ENCODE measurements at places on chromosomes 12 and 14.

DNA sequence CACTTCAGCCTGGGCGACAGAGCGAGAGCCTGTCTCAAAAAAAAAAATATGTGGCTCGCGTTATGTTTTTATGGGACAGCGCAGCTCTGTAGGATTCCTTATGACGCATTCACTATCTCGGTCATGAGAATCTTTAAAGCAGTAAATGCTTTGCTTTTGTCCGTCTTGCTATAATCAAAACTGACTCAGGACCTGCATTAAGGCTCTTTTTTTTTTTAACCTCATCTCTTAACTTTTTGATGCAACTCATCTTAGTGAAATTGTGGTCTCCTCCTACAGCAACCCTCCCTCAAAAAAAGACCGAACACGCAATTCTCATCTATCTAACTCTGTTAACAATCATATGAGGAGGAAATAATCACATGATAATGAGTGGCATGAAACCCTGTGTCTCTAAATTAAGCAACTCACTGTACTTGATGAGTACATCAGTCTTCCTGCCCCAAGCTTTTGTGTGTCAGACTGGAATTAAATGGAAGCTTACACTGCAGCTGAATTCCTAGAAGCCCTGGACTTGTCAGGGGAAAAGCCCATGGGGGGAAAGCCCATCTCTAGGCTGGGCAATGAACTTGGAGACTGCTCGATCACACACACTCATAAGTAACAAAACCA is 4.3 kb downstream of the P2RX4 start:
- DNase-seq = peak; percentile 19

DNA sequence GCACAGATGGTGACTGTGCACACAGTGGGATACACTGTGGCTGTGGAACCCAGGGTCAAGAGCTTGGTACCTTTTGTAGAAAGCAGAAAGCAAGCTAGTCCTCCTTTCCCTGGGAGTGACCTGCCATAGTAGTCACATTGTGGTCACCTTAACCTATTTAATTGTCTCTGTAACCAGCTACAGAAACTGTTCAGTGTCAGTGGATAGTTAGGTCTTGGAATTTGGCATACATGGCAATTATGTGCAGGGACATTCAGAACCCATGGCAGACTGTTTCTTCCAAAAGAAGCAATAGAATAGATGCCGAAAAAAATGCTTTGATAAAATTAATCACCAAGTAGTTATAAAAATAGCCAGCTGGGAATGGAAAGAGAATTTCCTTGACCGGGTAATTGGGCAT is 30.4 kb downstream of the PPHLN1 start:
- no peak for DNase-seq

GRCh38 chr12:131103669-131104462 is 150.2 kb downstream of the ADGRD1 start:
- no peak for DNase-seq

DNA sequence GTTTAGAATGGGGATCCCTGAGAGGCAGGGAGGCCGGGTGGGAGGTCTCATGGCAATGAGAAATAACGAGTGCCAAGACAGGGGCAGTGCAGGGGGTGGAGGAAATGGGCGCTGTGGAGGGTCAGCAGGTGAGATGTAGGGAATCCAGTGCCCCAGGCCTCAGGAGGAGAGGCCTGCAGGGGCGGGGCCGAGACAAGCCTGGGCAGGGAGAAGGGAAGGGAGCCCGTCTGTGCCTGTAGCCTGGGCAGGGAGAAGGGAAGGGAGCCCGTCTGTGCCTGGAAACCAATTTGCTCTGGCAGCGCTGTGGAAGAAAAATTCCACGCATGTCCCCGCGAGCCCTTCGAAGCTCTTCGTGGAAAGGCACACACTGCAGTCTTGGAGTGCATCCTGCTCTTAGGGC is 10.6 kb upstream of the NCOR2 start:
- no peak for DNase-seq

- no peak for DNase-seq
Observed at GRCh38 chr12:3084742-3085141, 7.6 kb downstream of the TSPAN9 start.

DNA sequence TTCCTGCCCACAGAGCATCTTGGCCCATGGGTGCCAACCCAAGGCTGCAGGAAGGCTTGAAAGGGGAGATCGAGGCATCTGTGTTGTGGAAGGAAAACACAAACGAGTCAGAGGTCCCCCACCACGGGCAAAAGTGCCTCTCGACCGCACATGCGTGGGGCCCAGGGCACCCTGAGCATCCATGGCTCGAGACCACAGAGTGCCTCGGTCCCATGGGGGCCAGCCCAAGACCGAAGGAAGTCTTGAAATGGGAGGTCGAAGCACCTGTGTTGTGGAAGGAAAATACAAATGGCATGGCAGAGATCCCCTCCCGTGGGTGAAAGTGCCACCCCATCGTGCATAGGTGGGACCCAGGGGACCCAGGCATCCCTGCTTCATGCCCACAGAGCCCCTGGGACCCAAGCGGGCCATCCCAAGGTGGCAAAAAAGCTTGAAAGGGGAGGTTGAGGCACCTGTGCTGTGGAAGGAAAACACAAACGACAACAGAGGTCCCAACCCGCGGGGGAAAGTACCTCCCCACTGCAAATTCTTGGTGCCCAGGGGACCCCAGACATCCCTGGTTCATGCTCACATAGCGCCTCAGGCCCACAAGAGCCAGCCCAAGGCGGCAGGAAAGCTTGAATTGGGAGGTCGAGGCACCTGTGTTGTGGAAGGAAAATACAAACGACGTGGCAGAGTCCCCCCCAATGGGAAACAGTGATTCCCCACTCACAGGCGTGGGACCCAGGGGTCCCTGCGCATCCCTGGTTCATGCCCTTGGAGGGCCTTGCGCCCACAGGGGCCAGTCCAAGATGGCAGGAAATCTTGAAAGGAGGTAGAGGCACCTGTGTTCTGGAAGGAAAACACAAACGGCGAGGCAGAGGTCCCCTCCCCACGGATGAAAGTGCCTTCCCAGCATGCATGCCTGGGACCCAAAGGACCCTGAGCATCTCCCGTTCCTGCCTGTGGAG is 373.0 kb downstream of the ALG10 start:
- DNase-seq = no peak

DNA sequence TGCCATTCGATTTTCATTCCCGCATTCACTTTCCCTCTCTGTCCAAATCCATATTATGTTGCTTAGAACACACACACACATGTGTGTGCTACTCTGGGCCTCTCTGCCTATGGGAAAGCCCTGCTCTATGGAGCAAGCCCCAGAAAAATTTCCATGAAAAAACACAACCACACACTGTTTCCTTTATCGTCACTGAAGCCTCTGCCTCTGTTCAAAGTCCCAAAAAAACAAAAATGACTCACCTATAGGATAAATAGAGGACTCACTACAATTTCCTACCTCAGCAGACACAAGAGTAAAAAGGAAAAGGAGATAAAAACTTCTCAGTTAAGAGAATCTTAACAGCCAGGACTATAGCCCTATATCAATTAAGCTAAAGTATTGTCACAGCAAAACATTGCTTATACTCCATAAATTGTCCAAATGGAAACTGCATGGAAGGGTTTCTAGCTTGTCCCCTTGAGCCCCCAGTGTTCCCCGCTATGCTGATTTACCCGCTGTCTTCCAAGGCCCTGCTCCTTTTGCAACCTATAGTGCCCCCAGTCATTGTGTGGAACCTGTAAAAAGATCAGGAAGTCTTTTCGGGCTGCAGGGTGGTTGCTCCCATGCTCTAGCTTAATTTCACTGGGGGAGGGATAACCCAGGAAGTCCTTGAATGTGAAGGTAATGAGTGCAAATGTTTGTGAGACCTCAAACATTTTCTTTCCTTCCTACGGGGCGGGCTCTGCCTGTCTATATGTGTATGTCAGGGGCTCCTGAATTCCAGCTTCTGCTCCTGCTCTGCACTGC is 11.1 kb upstream of the PIP4K2C start:
- no peak for DNase-seq

- peak; percentile 99 for DNase-seq
Observed at GRCh38 chr12:7498809-7499208, 4.8 kb downstream of the CD163 start.

DNA sequence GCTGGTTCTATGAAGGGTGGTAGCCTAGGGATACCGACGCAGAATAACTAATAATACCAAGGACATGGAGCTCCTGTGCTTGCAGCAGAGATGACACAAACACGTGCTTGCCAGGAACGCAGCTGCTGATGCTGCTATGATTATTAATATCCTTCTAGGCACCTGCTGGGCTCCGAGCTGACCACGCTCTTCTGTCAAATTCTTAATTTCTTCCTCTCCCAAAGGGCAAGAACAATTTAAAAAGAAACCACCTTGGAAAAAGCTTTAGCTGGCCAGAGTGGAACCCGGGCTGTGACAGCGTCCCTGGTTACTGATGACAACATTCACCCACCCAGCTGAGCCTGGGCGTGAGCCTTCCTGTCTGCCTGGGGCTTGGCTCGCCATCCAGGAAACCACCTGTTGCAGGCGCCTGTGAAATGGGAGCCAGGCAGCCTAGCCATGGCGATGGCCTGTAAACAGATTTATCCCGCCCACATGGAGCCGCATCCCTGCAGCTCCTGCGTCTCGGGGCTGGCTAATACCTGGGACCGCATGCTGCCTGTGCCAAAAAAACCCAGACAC is 28.8 kb downstream of the CLMN start:
- no peak for DNase-seq

DNA sequence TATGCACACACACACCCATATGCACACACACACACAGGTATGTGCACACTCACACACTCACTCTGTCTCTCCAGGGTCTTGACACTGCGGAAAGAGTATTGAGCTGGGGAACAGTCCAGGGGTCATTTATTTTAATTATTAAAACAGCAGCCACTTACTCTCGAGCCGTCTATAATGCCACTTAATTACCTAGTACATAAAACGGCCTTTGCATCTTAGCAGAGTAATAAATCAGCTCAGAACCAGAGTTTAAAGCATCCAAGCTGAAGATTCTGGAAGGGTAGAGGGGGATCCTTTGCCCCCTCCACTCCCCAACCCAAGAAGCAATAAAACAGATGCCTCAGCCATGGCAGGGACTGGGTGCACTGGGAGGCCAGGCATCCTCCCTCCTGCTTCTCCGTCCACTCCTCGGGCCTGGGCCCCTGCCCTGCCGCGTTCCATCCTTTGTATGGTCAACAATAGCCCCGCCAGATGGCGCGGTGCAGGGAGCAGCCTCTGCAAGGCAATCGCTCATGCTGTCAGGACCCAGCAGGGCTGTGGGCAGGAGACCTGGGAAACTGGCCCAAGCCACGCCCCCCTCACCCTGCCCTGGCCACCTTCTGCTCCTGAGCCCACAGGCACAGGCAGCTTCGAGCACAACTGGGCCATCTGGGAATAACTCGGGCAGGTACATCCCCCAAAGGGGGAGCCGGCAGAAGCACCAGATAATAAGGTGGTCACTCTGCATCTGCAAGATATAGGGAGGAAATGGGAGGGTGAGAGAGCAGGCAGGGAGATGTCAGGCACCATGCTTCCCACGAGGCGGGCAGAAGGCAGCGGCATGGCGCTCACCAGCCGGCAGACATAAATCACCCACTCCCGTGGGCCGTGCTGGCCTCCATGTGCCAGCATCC is 40.9 kb downstream of the CCDC85C start:
- peak; percentile 50 for DNase-seq

- peak; percentile 44 for DNase-seq
Observed at GRCh38 chr14:73829526-73830431, 21.9 kb upstream of the PTGR2 start.

- no peak for DNase-seq
Observed at GRCh38 chr14:74348241-74348734, at the start of gene VRTN. Gene VRTN (plus strand): TSS chr14:74348471. CDS start chr14:74356784, 8,313 bp downstream.

DNA sequence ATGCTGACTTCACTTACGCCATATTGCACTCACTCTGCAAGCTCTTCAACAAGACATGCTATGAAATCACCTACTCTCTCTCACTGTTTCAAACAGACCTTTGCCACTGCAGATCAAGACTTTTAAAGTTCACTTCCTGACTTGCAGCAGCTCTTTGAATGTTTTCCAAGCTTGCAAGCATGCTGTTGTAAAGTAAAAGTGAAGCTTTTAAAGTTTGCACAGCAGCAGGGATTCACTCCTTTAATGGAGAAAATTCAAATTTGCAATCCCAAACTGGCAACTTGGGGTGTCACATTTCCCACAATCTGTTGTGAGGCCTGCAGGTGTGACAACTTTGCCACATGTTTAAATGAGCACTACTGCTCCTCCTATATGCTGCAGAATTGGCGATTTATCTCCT is 270.9 kb downstream of the ALX1 start:
- DNase-seq = no peak

- peak; percentile 63 for DNase-seq
Observed at GRCh38 chr14:78997811-78998210, 827.6 kb downstream of the NRXN3 start.

DNA sequence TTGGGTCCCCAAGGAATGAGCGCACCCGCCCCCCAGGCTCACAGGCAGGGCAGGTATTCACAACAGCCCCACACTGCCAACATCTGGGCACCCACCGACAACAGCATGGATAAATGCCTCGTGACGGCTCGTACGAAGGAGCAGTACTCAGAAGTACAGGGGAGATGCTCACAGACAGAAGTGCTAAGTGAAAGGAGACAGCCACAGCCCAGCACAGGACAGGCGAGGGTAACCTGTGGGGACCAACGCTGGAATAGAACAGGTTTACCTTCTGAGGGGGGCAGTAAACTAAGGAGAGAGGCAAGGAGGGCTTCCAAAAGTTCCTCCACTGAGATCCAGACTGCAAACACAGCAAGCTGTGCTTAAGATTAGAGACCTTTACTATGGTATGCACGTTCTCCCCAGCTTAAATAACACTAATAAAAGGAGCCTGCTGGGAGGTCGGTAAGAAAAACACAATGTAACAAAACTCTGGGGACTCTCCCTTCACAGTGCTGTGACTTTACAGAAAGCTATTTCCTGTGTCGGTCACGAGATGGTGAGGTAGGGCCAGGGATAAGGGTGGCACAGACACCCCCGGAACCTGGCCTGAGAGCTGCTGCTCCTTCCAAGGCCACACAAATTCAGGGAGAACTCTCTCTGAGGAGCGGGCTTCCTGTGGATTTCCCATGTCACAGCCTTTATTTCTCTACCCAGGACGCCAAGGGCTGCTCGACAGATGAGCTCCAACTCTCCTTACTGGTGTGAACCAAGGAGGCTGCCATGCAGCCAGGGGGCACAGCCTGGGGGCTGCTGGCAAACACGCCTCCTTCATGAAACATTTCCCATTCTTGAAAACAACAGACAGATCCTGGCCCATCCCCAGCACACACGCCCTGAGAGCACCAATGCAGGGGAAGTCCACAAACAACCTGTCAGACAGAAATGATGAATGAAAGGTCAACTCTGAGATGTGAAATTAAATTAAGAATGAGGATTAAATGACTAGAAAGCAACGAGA is 26.3 kb downstream of the SLC15A4 start:
- DNase-seq = no peak

- DNase-seq = no peak
Observed at GRCh38 chr12:5561057-5561456, 129.1 kb downstream of the NTF3 start.
